Renal cortex interstitium (tissue), 15 donors: ENCODE measurements at places on chromosomes 1 and 21. TPM values are rescaled to one million over a fixed set of nuclear protein-coding genes. Genes with fewer than 3 reads are reported as not detected.

Gene SLC44A3
- polyA plus RNA-seq: 69.8 TPM

Gene APOBEC4
- polyA plus RNA-seq: not detected

Gene ABCA4
- polyA plus RNA-seq: 5.8 TPM

Gene PLA2G5
- not detected for polyA plus RNA-seq

Gene TSPEAR
- polyA plus RNA-seq: 1.5 TPM

DNA sequence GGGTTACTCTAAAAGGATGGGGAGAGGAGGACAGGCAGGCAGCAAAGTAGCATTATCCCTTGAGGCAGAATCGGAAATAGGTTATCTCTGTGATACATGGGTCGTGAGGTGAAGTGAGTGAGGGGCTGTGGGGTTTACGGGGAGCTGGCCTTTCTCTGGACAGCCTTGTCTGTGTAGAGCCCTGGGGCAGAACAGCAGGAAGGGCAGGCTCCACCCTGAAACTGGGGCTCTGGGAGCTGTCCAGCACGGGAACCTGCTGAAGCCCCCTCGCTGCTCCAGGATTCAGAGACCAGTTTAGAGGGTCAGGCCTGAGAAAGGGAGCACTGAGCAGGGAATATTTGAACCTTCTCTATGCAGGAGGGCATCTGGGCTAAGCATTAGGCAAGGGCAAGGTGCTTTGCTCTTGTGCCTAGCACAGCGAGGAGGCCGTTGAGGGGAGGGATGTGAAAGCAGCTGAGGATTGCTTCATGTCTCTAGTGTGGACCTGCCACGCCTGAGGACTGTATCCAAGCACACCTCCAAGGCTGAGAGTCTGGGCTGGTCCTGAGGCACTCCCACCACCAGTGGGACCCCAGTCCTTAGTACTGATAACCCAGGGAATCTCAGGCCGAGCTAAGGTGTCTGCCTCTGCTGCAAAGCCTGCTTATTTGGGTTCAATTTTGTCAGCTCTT is 55.8 kb downstream of the NAV1 start:
- DNase-seq: no peak

DNA sequence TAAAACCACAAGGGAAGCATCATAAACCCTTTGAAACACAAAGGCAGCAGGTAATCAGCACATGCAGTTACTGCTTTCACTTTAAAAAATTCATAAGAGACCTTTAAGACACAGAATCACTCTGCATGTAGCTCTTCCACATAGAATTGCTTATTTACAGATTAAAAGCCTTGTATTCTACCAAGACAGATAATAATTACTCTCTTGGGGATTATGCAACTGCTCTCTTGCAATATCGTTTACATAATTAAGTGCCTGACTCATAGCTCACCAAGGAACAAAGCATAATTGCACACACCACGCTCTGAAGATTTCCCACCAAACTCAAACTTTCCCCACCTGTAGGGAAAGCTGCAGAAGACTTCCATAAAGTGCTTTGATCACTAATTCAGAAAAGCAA is 87.9 kb downstream of the VAV3 start:
- DNase-seq: no peak

DNA sequence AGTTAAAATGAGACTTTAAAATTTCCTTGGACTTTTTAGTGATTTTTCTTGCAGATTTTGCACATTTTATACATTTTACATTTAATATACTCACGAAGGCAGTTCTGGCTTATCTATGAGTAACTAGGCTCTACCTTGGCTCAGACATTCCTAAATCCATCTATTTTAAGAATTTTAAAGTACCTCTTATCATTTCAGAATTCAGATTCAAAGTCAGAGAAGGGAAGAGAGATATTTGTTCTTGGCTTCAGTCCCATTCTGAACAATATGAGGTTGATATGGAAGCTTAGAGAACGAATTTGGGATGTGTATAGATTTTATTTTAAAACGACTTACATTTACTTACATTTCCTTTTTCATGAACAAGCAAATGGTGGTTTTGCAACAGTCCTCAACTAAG is 230.2 kb downstream of the LMO4 start:
- DNase-seq: no peak

DNA sequence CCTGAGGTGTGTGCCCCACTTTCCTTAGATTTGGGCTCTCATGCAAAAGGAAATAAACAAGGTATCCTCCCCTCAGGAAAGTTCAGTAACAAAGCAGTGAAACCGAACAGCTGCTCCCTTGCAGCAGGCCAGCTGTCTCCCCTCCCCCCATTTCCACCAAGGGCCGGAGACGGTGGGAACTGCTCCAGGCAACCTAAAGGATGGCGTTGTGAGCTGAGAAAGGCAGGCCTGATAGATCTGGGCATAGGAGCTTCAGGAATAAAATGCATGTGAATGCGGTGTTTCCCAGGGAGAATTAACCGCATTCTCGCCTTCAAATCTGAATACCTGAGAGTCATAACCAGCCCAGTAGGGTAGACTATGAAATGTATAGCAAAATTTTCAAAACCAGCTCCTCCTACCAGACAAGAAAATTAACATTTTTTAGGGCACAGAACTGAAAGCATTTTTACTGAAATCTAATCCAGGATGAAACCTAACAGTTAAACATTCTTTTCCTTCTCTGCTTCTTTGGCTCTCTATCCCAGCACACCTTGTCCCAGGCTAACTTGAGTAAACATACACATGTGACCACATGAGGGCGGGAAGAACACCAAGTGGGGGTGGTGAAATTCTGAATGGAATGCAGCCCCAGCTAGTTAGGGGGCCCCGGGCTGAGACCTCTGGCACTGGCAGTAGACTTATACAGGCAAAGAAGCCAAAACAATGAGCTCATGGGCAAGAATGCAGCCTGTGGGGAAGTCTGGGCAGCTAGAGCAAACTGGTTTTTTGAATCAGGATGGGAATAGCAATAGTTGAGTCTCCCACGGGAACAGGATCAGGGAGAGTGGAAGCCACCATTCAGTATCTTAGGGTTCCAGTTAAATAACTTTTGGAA is 11.5 kb downstream of the MCL1 start:
- DNase-seq: peak; percentile 81

- no peak for DNase-seq
These were observed 252.7 kb downstream of the TTLL7 start for GRCh38 chr1:83746234-83746633.

DNA sequence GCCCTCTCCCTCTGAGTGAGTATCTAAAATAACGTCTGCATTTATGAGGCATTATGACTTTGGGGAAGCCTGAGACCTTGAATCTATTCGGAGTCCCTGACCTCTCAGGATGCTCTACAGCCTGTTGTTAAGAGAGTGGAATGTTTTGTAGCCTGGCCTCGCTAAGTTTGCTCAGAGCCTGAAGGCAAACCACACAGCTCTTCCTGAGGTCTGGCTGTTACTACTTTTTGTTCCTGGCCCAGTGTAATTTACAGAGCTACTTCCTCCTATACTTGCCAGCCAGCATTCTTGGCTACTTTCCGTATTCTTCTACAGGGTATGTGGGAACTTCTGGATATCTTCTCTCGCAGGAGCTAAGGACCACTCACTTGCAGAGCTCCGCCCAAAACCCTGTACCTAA is 3.6 kb upstream of the ZMYM4 start:
- DNase-seq: no peak

DNA sequence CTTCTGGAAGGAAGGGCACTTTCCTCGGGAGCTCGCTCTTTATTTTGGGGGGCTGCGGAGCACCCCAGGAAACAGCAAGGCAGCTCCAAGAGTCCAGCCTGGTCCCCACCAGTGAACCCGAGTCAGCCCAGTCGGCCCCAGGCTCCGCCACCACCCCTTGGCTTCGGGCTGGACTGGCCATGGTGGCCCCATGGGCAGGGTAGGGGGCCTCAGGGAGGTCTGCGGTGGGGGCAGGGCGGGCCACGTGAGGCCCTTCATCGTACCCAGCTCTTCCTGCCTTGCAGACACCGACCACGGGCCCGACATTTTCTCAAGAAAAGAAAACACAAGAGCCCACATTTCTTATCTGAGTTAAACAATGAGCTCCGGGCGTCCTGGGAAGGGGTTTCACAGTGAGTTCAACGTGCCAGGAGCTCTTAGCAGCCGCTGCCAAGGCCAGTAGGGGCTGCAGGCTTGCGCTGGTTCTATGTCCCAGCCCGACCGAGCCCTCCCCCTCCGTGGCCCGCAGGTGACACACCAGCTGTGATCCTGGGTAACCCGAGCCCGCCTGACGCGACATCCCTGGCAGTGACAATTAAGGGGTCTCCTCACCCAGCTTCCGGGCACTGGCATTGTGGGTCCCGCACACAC is 66.2 kb downstream of the PRDM16 start:
- no peak for DNase-seq

- no peak for DNase-seq
These were observed 14.0 kb upstream of the ETV3L start for GRCh38 chr1:157113631-157114030.

DNA sequence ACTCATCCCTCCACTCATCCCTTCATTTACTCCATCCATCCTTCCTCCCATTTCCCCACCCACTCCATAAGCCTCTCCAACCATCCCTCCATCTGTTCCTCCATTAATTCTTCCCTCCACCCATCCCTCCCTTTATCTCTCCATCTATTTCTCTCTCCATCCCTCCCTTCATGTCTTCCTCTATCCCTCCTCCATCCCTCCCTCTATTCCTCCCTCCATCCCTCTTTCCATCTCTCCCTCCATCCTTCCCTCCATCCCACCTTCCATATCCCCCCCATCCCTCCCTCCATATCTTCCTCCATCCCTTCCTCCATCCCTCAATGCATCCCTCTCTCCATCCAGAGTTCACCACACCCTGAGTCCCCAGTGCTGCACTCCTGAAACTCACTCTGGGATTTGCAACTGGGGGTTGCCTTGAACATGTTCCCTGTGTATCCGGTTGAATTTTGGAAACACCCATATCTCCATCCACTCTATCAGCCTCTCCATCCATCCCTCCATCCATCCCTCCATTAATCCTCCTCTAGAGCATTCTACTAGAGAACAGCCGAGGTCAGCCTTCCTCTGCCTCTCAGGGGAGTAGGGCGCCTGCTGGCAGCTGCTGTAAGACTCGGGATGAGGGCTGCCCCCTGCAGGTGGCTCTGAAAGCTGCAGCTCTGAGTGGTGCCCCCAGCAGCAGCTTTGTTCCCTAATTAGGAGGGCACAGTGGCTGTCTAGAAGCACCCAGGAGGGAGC is 39.4 kb downstream of the ABCG1 start:
- DNase-seq: no peak

DNA sequence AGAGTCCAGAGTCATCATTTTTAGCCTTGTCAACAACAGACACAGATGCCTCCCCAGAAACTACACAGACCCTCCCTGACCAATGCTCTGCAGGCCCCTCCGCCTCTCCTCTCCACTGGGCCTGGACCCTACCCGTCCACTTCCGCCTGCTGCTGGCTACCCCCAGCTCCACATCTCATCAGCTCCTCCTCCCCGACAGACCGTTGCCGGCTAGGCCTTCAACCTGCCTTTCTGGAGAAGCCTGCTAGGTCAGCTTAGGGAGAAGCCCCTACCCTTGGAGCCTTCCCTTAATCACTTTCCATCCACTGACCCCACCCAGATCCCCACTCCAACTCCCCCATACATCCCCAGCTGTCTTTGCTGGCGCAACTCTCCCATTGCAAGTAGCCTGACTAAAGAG is 1.4 kb downstream of the TRIM17 start:
- DNase-seq: no peak

GRCh38 chr1:208251015-208251414 is 6.8 kb upstream of the PLXNA2 start:
- DNase-seq: no peak
